ENCODE measurements at places on chromosomes 12 and 14.

GRCh38 chr14:51954657-51955056, 34.7 kb upstream of the RTRAF start:
- no peak for DNase-seq
- peaks cover 20% of the 10 kb centered on the region for H3K4me1 ChIP-seq
- H3K27me3 ChIP-seq, result no peaks in the 10 kb centered on the region

- no peak for DNase-seq
- H3K4me3 ChIP-seq, result no peak overlapping the region
- peaks cover 7% of the 10 kb centered on the region for H3K4me1 ChIP-seq
- no peak overlapping the region for H3K27ac ChIP-seq
- H3K36me3 ChIP-seq, result peaks cover 2% of the 10 kb centered on the region
Observed at GRCh38 chr14:74589291-74589879, 22.7 kb downstream of the LTBP2 start.

DNA sequence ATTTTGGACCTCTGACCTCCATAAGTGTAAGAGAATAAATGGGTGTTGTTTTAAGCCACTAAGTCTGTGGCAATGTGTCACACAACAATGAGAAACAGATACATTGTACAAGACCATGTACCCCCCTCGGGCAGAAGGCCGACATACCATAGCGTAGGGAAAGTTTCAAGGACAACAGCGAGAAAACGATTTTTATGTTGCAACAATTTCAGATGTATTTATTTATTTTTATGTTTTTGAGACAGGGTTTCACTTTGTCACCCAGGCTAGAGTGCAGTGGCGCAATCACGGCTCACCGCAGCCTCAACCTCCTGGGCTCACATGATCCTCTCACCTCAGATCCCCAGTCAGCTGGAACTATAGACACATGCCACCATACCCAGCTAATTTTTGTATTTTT, 136.4 kb upstream of the NCOR2 start:
- no peaks in the 10 kb centered on the region for H3K36me3 ChIP-seq
- no peaks in the 10 kb centered on the region for H3K4me1 ChIP-seq
- DNase-seq, result no peak
- H3K27me3 ChIP-seq, result peaks cover 11% of the 10 kb centered on the region
- H3K4me3 ChIP-seq, result no peak overlapping the region
- H3K27ac ChIP-seq, result no peak overlapping the region

DNA sequence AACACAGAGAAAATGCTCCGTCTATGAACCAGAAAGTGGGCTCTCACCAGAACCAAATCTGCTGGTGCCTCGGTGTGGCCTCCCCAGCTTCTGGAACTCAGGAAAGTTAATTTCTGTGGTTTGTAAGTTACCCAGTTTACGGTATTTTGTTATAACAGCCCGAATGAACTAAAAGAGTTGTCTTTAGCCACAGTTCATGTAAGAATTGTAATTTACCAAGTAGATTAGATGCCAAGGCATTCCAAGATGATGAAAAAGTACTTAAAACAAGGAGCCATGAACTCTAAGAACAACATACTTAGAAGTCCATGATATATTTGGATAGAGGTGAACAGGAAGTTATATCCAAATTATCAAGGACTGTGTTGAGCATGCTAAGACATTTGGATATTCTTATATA, 259.9 kb upstream of the GARIN6 start:
- H3K36me3 ChIP-seq, result no peaks in the 10 kb centered on the region
- H3K4me3 ChIP-seq, result no peak overlapping the region
- H3K27ac ChIP-seq, result no peak overlapping the region
- no peak for DNase-seq
- no peaks in the 10 kb centered on the region for H3K4me1 ChIP-seq

All from T-helper 17 cell (primary cell).